ENCODE measurements at places on chromosomes 11 and 22. TPM values are rescaled to one million over a fixed set of nuclear protein-coding genes. Genes with fewer than 3 reads are reported as not detected.

OVOL1 gene
- total RNA-seq: not detected

DNA sequence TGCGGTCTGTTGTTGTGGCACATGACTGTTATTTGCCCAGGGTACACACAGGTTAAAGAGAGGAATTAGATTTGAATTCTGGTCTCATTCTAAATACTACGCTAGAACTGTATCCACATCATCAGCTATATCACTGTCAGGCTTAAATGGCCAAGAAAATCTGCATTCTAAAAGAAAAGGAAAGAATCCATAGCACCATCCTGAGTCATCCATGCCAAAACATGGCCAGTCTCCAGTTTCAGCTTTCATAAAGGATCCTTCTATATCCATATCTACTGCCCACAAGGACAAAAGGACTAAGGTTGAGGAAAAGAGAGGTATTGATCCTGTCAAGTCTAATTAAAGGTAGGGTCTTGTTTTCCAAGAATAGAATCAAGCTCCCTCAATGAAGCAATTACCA is 73.6 kb upstream of the GDPD4 start:
- no peak for DNase-seq

DNA sequence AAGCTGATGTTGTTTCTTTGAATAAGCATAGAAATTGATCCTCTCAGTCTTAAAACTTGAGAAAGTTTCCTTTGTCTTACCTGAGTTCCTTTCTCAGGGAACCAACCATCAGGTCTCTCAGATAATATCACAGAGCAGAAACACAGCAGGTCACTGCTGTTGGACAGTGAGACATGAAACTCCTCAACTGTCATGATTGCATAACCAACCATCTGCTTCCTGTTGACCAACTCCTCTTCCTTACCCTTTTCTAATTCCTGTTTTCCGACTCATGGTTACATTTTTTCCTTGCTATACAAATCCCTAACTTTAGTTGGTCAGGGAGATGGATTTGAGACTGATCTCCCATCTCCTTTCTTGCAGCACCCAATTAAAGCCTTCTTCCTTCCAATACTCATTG is 845.3 kb downstream of the FAM181B start:
- no peak for DNase-seq

GRCh38 chr11:8060146-8060719 is 20.8 kb upstream of the TUB start:
- DNase-seq: no peak

GRCh38 chr22:34943830-34944229 is 122.1 kb upstream of the ISX start:
- no peak for DNase-seq

KRTAP5-1 gene
- total RNA-seq: not detected

DNA sequence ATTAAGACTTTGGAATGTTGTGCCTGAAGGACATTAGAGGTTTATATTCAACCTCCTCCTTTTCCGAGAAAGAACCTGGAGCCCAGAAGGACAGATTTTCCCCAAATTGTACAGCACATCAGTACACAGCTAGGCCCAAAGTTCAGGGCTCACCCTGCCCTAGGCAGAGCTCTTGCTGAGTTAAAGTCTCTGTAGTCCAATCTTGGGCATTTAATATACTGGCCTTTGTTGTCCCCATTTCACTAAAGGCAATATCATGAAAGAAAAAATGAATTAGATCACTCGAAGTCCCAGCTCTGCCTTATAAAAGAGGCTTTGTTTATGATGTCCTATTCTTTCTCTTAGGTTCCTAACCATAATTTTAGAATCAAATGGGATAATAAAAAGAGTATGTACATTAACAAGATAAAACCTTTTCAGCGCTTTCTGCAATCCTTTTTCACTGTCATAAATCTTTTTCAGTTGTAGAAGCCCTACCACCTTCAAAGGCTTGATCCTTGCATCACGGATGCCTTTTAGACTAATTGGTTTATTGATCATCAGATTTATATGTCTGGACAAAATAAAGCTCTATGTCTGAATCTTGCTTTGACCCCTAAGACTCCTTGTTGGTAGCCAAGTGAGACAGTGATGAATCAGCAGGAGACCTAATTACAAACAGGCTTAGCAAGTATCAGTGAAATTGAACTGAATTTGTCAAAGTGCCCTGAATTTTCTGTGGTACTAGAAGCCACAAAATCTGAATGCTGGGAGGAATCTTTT is 39.8 kb downstream of the RELT start:
- no peak for DNase-seq

SAA4 gene
- not detected for total RNA-seq

DNA sequence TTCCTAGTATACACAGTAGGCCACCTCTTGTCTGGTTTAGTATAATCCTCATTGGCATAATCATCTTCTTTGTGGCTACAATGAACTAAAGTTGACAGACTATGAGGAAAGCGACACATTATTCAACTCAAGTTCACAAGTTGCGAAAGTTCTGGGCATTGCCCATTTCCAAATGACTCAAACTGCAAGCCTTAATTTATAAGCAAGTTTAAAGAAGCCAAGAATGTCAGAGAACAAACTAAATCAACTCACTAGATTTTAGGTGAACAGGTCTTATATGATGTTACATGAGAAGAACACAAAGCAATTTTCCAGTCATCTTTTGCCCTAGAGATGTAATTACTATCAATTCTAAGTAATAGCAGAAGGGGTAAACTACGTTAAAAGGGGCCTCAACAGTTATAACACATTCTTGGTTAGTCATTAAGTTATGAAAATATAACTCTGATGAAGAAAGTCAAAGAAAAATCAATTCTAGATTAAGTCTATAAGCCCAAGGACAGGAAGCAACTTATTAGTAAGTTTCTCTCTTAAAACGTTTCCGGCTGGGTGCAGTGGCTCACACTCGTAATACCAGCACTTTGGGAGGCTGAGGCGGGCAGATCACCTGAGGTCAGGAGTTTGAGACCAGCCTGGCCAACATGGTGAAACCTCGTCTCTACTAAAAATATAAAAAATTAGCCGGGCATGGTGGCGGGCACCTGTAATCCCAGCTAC is 21.5 kb downstream of the PICALM start:
- no peak for DNase-seq

GRCh38 chr11:107590460-107591377 is at the start of gene ELMOD1:
TSS of gene ELMOD1 (plus strand) at chr11:107591147. CDS start at chr11:107618190, 27,043 bp downstream.
- peak; percentile 86 for DNase-seq

DNA sequence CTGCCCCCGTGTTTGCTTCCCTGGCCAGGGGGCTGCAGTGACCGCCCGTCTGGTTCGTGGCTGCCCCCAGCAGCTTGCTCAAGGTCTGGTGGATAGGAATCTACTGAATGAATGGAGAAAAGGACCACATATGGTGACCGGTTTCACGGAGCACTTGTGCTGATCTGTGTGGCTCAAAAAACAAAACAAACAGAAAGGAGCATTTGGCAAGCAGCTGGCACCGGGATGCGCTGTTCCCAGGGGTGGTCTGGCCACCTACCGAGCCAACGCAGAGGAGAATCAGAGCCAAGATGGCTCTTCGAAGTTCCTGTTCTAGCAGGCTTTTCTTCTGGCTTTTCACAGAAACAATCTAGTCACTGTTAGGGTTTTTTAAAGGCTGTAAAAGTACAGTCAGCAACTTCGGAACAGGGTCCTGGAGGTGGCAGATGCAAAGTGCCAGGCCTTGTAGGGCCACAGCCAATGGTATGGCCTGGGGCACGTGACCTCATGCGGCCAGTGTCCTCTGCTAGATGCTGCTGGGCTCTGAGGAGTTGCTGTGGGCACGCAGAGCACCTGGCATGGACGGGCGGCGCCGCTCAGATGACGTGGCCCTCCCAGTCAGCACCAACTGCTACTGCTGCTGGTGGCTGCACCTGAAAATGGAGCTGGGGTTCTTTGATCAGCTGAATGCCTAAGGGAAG is 27.3 kb upstream of the PACSIN2 start:
- no peak for DNase-seq

Measured in aorta (tissue), 5 donors.